ENCODE measurements at places on chromosomes 1 and 21.

GRCh38 chr1:55786396-55786795 lies 571.2 kb upstream of the USP24 start:
- no peak for DNase-seq

- no peak for DNase-seq
Observed at GRCh38 chr21:42454786-42455185, 41.2 kb downstream of the RSPH1 start.

- DNase-seq, result no peak
Observed at GRCh38 chr1:212678456-212679410, 20.9 kb downstream of the BATF3 start.

DNA sequence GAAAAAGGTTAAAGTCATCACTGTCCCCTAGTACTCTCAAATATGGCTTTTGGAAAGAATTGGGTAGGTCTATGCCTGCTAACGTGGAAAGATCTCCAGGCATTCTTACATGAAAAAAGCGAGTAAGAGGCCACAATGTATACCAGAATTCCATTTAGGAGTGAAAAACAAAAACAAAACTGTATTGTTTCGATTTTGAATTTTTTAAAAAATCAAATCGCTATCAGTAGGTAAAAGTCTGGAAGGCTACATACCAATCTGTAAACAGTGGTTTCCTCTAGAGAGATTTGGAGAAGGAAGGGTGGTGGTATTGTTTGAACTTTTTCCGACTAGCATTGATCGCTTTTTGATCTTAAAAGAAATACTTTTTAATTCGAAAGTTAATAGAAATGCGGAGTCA lies 55.9 kb downstream of the RRAGC start:
- no peak for DNase-seq

DNA sequence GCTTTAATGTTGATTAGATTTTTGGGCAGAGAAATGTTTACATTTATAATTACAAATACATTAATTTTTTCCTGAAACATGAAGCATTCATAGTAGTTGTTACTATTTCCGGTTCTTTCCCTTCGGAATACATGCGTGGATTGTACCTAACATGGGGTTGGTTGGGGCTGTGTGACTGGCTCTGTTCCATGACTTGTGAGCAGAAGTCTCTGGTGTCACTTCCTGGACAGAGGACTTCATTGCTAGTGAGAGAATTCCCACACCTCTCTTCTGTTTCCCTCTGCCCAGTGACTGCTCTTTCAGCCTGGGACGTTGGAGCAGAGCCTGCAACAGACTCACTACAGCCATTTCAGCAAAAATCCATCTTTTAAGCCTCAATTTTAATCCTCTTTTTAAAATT lies 231.4 kb downstream of the GRIK1 start:
- no peak for DNase-seq

- peak; percentile 41 for DNase-seq
Observed at GRCh38 chr1:15246960-15247614, at the start of gene FHAD1. Gene FHAD1 (plus strand): TSS chr1:15247223. CDS start chr1:15251785, 4,562 bp downstream.
